H4 (cell line): ENCODE measurements at places on chromosomes 3 and 15.
A peak's percentile ranks its signal among the peaks of the same experiment; 100 is the strongest.

- DNase-seq: no peak
These were observed 13.0 kb upstream of the PHLDB2 start for GRCh38 chr3:111846039-111846438.

GRCh38 chr15:90576711-90577389 lies 47.1 kb downstream of the CRTC3 start:
- no peak for DNase-seq

DNA sequence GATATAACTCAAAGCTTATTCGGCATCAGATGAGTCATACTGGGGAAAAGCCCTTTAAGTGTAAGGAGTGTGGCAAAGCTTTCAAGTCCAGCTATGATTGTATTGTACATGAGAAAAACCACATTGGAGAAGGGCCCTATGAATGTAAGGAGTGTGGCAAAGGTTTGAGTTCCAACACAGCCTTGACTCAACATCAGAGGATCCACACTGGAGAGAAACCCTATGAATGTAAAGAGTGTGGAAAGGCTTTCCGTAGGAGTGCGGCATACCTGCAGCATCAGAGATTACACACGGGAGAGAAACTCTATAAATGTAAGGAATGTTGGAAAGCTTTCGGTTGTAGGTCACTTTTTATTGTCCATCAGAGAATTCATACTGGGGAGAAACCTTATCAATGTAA lies 7.5 kb downstream of the ZNF621 start:
- no peak for DNase-seq

- DNase-seq: no peak
These were observed 40.3 kb downstream of the CHL1 start for GRCh38 chr3:236881-237280.

DNA sequence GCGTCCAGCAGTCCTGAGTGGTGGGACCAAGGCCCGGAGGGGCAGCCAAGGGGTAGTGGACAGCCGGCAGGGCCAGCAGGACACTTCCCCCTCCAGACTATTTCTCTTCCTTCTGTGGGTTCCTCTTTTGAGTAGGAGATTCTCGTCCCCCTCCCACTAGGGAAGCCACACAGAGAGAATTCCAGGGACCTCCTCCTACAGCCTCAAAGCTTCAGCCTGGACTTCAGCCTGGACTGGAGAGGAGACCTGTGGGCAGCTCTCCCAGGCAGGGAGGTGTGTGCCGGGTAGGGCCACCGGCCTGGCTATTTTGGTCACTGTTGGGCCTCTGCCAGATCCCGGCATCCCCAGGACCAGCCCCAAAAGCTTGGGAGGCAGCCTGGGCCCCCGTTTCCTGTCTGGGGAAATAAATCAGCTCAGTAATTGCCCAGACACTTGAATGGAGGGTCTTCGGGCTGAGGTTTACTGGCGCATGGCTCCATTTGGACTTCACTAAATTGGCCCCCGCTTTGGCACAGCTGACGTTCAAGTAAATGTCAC lies 1.3 kb downstream of the SLC6A6 start:
- DNase-seq: no peak

DNA sequence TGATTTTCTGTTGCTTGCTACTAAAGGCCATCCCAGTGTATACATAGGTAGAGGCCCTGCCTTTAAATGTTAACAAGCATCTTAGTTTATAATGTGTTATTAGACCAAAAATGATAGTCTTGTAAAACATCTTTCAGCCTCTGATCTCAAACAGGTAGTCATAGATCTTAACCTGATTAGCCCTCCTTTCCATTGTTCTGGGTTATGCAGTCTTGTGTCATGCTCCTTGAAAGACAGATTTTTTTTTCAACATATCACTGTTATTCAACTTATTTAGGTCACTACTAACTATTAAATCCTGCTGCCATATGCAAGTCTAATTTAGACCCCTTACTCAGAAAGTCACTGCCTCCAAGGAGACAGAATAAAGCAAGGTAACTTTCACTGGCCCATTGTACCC lies 19.1 kb upstream of the CLDN16 start:
- no peak for DNase-seq

GRCh38 chr15:73575636-73576247 lies 57.4 kb downstream of the NPTN start:
- DNase-seq: no peak

- DNase-seq: peak; percentile 18
These were observed 188.9 kb upstream of the MEIS2 start for GRCh38 chr15:37289109-37289765.

- DNase-seq: peak; percentile 29
These were observed 57.3 kb upstream of the DPH6 start for GRCh38 chr15:35603301-35603700.

- DNase-seq: no peak
These were observed 22.6 kb downstream of the GUCA1C start for GRCh38 chr3:108931035-108931434.
